Anterior cingulate cortex (tissue), 58 donors: ENCODE measurements at places on chromosomes 3 and 15.

- DNase-seq: no peak
These were observed 187.5 kb upstream of the HES1 start for GRCh38 chr3:193948459-193948858.

DNA sequence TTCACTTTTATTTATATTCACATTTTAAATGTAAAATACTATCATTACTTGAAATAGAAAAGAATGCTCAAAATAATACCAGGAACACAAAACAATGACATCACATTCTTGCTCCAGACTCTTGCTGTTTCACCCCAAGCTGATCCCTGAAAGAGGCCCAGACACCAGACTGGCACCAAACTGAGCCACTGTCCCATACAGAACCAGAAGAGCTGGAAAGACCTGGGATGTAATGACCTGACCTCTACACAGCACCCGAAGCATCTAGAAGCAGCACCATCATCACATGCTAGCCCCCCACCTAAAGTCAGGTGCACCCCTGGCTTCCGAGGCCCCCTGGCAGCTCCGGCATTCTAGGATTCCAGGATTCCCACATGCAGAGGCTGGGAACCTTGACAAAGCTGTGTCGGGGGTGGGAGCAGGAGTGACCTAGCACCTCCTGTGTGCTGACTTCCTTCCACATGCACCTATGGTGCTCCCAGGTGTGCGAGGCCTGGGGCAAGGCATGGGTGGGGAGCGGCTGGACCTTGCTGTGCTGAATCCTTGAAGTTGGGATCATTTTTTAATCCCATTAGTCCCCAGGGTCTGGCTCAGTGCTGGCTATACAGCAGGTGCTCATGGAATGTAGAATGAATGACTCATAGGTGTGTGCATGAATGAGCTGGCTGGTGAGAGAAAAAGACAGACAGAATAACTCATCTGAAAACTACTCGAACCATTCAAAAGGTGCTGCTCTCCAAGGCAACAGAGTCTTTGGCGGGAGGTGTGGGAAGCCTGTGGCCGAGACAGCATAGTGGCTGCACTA lies 144.7 kb upstream of the IQSEC1 start:
- no peak for DNase-seq

DNA sequence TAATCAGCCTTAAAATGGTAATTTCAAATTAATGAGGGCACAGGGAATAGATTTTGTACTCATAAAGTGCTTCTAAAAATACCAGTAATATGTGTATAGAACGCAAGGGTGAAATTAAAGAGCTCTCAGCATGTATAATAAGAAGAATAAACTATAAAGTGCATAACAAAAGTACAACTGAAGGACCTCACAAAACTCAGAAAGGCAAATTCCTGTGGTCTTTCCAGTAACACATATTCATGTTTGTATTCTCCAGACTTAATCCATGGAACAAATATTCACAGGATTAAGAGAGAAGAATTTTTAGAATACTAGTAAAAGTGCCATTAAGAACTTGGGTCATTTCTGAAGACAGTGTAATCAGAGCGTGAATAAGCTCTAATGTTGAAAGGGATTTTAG lies 646.3 kb downstream of the CADM2 start:
- no peak for DNase-seq

DNA sequence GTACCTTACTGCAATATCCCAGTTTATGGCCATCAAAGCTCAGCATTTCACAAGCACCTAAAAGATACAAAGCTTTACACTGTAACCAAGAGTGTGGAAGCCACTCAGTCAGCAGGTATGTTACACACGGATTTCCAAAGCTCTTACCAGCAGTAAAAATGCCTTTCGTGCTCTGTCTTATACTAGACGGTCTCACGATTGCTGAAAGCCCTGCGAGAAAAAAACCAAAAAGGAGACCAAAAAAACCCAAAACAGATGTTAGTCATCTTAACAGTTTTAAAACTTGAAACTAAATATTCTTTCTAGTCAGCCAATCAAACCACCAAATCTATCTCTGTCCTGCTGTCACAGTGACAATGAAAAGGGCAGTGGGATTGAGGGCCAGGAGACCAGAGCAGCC lies 39.0 kb downstream of the TAMM41 start:
- DNase-seq: no peak

DNA sequence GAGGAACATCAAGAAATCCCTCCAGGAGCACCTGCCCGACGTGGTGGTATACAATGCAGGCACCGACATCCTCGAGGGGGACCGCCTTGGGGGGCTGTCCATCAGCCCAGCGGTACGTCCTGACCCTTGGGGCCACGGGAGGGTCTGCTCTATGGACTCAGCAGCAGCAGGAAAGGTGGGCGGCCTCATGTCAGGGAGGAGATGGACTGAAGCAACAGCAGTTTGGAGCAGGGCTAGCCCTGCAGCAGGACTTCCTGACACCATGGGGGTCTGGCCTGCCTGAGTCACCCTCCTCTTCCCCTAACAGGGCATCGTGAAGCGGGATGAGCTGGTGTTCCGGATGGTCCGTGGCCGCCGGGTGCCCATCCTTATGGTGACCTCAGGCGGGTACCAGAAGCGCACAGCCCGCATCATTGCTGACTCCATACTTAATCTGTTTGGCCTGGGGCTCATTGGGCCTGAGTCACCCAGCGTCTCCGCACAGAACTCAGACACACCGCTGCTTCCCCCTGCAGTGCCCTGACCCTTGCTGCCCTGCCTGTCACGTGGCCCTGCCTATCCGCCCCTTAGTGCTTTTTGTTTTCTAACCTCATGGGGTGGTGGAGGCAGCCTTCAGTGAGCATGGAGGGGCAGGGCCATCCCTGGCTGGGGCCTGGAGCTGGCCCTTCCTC lies 24.2 kb downstream of the HDAC11 start:
- no peak for DNase-seq

GRCh38 chr3:119601154-119601553 lies 3.5 kb downstream of the PLA1A start:
- DNase-seq: no peak
